Caco-2 (cell line): ENCODE measurements at places on chromosomes 5 and 9.
A peak's percentile ranks its signal among the peaks of the same experiment; 100 is the strongest.

GRCh38 chr5:32193591-32193990 is 19.5 kb upstream of the GOLPH3 start:
- DNase-seq = no peak

DNA sequence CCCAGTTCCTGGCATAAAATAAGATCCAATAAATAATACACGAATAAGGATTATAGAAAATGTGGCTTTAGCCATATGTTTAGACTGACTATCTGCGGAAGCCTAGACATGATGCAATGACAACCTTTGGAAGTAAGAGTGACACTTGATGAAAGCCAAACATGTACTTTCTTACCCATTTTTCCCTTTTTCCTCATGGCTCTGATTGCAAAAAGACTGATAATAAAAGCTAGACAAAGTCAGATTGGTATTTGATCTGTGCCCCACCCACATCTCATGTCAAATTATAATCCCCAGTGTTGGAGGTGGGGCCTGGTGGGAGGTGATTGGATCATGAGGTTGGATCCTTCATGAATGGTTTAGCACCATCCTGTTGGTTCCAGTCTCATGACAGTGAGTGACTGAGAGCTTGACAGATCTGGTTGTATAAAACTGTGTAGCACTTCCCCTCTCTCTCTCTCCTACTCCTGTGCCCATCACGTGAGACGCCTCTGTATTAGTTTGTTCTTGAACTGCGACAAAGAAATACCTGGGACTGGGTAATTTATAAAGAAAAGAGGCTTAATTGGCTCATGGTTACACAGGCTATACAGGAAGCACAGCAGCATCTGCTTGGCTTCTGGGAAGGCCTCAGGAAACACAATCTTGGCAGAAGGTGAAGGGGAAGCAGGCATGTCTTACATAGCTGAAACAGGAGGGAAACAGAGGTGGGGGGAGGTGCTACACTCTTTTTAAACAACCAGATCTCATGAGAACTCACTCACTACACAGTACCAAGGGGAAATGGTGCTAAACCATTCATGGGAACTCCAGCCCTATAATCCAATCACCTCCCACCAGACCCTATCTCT is 243.4 kb upstream of the PIK3R1 start:
- DNase-seq = no peak

DNA sequence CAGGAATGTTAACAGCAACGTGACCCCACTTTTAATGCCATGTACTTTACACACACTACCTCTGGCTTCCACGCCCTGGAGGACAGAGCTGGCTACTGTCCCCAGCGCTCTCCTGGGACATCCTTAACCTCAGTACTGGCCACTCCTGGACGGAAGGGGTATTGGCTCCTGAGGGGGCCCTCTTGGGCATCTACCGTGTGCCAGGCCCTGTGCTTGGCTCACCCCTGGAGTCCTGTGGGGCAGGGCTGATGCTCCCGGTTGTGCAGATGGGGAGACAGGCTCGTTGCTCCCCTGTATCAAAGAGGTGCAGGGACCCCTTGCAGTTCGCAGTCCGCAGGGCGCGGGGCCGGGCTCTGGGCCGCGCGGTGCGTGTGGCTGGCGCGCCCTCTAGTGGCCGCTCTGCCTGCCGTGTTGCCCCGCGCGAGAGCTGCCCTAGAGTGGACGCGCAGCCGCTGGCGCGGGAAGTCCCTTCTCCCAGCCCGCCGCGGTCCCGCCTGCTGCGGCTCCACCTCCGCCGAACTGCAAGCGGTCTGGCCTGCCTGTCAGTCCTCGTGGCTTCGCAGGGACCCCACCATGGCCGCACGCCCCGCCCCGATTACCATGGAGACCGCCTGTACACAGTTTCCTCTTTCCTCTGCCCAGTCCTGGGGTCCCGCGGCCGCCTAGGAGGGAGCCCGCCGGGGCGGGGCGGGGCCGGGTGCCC is at the start of gene WDR38:
Gene WDR38 (plus strand): TSS at position 632 of the 703 bp plus-strand sequence. CDS start 72 bp downstream, outside the sequence.
- peak; percentile 83 for DNase-seq

DNA sequence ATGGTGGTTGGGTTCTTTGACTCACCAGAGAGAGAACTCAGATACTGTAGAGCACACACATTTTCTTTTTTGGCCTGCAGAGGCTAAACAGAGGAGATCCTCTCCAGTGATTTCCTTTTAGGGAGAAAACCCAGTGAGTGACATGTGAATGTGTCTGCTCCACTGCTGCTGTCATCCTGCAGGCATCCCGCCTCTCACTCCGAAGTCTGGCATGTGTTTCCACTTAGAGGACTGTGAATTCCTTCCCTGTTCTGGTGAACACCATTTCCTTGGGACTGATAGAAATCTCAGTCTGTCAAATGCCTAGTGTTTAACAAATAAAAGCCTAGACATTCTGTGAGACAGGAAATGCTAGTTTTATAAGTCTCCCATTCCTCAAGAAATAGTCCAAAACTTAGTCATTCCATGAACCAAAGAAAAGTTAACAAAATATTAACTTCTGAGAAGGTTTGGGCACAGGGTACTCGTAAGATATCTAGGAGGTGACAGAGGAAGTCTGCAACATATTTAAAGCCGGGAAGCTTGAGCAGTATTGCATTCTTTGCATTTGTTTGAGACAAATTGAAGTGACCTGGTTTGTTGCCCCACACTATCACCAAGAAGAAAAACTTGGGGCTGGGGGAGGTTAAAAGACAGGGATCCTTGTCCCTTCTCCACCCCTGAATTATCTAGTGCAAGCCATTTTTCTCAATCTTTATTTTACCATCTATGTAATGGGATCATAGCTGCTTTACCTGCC is 74.9 kb upstream of the NIPAL4 start:
- DNase-seq = peak; percentile 65

DNA sequence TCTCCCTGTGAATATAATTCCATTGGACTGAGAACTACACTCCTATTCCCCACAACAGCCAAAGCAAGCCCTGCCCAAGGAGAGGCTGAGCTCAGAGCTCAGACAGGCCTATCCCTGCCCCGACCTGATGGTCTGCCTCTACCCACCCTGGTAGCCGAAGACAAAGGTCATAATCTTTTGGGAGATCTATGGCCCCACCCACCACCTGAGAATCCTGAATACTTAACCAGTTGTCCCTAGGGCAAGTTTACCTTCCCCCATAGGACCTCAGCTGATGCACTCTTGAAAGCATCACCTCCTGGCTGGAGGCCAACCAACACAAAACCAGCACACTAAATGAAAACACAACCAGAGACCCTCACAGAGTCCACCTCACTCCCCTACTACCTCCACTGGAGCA is 167.5 kb downstream of the PRR16 start:
- DNase-seq = no peak

DNA sequence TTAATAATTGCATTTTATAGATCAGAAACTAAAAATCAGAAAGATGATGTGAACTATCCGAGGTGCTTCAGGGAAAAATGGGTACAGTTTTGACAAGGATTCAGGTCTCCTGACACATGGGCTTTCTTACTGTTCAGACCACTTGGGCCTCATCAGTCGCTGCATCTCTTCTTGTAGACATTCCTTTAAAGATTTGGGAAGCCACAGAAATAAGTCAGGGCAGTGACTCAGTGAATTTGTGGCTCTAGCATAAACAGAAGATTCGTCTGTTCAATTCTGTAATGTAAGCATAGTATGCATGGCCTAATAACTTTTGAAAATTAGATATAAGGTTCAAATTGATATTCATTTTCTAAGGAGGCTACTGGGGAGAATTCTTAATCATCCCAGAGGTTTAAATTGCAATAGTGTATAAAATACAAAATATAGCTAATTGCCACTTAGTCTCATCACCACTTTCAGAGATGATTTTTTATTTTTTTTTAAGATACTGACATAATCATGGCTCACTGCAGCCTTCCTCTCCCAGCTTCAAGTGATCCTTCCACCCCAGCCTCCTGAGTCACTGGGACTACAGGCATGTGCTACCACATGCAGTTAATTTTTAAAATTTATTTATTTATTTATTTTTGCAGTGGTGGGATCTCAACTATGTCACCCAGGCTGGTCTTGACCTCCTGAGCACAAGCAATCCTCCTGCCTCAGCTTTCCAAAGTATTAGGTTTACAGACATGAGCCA is 48.9 kb downstream of the RASEF start:
- DNase-seq = no peak

DNA sequence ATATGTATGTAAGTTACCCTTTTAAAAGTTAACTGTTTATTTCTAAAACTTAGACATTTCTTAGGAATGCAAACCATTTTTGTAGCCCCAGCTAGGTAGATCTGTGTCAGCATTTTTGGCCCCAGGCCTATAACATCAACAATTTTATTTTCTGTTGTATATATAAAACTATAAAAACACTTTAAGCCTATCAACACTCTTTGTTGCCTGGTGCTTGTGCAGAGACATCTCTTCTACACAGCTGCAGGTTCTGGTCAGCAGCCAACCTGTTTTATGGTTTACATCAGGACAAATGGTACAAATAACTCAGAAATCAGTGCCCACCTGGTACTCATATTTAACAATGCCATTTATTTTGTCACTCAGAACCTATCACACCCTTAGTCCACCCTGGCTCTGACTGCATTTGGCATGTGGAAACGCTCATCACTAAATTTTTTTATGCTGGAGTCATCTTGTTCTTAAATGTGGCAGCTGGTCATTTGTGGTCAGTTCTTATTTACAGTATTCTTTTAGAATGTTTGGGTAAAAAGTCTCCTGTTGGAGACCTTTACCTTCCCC is 173.4 kb downstream of the DNAH5 start:
- no peak for DNase-seq

DNA sequence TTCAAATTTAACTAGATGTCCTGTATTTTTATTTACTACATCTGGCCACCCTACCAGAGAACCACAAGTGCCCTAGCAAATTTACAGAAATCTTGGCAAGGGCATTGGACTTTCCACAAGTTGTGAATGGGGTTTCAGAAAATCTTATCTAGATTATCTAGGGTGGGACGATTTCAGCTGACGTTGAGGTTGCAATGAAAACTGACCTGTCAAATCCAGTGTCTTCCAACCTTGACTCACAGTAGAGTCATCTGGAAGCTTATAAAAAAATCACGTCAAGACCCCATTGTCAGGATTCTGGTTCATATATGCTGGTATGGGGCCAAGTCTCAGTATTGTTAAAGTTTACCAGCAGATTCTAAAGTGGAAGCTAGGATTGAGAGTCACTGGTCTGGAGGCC is 109.6 kb upstream of the ACTBL2 start:
- DNase-seq = no peak

DNA sequence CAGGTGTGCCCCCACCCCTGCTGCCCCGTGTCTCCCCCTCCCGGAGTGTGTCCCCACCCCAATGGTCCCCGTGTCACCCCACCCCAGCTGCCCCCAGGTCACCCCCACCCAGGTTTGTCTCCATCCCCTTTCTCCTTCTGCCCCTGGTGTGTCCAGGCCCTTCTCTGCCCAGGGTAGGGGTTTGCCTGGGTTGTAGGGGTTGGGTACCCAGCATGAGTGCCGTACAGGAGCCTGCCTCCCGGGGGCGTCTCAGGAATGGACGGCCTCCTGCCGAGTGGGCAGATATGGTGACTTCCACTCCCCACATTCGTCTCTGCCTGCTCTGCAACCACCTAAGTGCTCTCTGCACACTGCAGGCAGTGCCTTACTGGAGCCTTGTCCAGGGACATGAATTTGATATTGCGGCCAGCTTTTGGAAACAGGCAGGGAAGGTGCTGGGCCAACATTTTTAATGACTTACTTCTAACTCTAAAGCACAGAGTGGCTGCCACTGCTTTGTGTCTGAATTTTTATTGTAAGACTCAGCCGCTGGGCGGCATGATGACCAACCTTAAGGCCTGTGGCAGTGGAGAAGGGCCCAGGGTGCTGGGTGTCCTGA is 6.7 kb downstream of the LRRC14B start:
- DNase-seq = no peak

GRCh38 chr5:116559673-116560164 is 14.9 kb downstream of the SEMA6A start:
- no peak for DNase-seq

GRCh38 chr5:169091396-169091980 is 209.5 kb downstream of the SLIT3 start:
- no peak for DNase-seq

DNA sequence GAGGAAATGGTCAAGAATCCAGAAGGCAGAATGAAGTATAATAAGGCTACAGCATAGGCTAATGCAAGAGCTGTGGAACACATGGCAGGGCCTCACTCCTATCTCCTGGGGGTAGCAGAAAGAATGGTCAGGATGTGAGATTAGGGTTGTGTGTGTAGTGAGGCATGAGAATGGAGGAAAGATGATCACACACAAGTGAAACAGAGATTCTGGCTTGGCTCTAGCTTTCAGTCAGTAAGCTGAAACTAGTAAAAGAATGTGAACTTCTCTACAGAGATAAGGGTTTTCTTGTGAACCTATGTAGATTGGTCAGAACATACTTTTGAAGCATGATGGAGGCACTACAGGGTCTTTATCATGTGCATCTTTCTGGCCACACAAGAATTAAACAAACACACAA is 298.8 kb downstream of the ASTN2 start:
- no peak for DNase-seq

DNA sequence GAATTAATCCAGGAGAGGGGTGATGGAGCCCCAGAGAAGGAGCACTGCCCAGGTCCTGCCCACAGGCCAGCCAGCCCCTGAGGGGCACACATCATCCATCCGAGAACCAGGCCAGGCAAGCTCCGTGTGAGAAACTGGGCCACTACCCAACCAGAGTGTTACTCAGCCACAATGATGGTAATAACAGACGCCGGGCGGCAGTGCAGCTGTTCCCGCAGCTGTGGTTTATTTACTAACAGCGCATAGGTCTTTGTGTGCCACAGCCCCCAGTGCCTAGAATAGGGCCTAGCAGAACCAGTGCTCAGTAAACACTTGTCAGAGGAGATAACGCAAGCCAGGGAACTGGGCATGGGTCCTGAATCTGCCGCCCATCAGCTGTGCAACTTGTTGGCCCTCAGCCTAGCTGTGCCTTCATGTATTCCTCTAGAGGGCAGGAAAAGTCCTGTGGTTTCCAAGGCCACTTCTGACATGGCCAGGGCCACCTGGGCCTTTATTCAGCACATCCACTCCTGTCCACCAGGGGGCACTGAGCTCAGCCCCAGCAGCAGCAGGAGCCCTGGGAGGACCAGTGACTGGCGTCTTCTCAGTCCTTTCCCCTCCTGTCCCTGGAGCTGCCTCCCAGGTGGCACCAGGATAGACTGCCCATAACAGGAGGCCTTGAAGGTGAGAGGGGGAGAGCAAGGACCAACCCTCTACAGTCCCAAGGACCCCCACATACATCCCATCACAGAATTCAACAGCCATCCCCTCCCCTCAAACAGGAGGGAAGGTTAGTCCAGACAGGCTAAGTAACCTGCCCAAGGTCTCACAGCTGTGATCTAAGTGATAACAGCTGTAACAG is 2.1 kb downstream of the MXD3 start:
- peak; percentile 83 for DNase-seq

DNA sequence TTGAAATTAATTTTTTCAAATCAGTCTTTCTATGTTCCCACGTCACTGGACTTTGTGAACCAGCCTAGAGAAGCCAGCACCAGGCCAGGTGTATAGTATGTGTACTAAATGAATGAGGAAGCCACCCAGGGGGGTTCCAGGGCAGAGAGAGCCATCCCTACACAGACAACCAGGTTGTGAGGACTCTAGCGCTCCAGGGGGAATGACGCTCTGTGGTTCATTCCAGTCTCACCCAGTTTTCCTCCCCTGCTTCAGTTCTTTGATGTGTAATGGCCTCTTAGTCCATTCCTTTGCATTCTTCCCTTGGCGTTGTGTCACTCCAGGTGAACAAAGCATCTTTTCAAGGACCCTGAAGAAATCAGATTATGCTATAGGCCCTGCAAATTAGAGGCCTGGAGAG is 330.6 kb downstream of the NSG2 start:
- DNase-seq = no peak
